ENCODE measurements at places on chromosomes 7 and 10.

DNA sequence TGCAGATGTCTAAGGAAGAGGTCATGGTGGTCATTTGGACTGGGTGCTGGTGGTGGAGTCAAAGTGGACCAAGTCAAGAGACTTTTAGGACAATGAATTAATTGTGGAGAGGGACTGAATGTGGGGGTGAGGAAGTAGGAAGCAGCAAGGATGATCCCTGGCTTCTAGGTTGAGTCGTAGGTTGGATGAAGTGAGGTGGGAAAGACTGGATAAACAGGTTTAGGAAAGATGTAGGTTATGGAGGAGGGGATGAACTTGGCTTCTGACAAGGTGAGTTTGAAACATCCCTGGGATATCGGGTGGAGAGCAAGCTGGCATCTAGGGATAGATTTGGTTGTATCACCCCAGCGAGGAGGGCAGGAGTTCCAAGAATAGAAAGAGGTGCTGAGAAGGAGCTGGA lies 7.6 kb downstream of the SEMA4G start:
- DNase-seq = no peak

DNA sequence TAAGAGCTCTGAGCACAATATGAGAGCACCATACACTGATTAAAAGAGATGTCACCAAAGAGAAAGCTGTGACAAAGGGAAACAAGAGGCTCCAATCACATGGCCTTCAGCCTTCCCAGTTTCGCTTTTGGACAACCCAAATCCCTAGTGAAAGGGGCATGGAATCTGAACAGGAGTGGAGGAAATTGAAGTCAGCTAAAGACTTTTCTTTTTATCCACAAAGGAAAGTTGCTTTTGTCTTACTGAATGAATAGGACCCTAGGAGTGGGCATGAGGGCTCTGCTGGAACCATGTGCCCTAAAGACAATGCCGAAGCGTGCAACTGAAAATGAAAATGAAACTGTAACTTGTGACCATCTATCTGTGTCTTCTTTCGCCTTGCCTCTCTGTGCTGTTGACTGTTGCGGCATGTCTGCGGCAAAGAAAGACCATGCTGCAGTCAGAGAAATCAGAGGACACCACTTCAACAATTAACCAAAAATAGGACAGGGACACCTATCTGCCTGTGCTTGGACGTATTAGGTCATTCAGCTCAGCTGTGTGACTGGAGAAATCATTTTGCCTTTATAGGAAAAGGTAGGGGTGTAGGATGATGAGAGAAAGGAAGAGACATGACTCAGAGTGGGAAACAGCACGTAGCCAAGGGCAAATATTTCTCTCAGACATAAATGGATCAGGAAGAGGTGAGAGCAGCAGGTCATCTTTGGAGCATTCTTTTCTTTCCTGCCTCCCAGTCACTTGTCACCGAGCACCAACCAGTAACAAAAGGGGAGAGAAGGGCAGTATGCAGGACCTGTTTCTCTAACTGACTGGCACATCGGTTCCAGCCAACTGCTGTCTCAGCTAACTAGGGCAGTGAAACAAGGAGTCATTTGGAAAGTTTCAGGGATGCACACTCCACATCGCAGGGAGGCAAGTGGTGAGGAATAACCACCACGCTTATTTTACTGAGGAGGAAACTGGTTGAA lies 12.3 kb downstream of the CAV2 start:
- DNase-seq = no peak

DNA sequence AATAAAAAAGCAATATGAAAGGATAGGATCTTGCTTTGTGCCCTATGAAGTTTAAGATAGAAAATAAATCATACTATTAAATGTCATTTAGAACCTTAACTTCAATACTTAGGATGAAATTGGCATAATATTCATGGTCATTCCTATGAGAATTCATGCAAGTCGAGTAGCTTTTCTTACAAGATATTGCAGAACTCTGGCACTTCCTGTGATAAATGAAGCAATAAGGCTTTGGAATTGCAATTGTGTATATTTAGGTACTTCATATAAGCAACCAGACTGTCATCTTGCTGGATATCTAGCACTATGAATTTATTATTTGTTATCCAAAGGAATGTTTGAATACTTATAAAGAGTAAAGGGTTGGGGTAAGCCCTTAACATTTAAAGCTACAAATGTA lies 116.5 kb downstream of the ZNF438 start:
- DNase-seq = no peak

- no peak for DNase-seq
Measured at GRCh38 chr10:93064874-93065660, 4.5 kb downstream of the CYP26C1 start.

DNA sequence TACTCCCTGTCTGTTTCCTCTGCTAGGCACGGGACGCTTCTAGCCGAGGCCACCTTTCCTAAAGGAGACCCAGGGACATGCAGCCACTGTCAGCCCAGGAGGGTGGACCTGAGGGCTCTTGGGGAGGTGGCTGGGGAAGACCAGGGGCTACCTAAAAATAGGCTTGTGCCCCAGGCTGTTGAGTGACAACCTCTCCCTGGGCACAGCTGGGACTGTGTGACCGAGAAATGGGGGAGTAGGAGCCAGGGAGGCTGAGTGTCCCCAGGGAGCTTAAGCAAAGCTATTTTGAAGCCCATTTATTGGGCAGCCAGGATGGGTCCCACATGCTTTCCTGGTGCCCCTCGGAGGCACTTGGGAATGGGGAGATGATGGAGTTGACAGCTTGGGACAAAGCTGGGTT lies 63.8 kb downstream of the CALML3 start:
- no peak for DNase-seq

GRCh38 chr7:69674701-69675182 lies 76.5 kb downstream of the AUTS2 start:
- DNase-seq = no peak

DNA sequence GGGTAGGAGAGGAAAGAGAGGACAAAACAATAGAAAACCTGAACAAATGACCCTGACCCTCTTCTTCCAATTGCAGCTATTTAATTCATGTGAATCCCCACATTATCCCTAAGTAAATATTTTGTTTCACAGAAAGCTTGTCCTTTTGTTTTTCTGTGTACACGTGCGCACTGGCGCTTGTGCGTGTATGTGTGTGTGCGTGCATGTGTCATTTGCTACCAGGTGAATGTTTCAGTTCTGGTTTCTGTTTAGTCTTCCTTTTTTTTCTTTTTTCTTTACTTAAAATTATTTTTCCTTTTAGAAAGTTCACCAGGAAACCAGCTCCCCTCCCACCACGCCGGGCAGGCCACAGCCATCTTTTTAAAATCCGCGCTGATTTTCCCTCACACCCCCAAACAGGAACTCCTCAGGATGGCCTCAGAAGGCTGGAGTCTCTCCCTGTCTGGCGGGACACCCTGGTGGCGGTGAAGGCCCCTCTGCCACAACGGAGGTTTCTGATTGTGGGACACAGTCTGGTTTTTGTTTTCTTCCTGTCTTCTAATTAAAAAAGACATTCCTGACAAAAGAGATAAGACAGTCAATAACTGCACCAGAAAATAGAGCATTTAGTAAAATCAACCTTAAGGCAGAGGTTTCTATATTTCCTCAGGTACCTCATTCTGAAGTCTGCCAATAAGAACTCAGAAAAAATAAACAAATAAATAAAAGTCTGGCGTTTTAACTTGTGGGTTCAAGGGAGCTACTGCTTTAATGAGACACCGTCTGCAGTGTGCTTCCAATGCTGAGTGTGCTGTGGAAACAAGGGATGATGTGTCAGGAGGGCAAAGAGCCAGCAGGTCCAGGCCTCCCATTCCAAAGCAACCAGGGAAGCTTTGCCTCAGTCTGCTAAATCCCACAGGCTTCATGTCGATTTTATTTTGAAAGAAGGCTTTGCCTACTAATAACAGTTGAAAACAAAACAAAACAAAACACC lies 17.4 kb downstream of the IRF5 start:
- no peak for DNase-seq

- DNase-seq = no peak
Measured at GRCh38 chr7:76216381-76217082, 14.8 kb downstream of the SRRM3 start.

DNA sequence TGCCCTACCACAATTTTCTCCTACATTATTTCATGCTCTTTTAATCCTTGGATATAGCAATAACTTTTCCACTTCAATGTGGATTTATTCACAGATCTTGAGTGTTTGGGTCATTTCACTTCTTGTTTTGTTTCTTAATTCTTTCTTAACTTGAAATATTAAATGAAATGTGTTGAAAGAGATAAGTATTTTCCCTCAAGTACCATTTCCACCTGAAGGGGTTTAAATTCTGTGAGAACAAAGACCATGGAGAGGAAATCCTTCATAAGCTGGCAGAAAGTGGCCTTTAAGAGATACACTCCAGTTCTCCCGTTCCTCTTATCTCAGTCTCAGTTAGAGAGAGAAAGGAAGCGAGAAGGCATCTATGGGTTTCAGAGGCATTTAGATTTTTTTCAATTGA lies 14.1 kb upstream of the DLD start:
- DNase-seq = no peak

GRCh38 chr10:35636956-35637355 lies 5.1 kb downstream of the FZD8 start:
- no peak for DNase-seq

DNA sequence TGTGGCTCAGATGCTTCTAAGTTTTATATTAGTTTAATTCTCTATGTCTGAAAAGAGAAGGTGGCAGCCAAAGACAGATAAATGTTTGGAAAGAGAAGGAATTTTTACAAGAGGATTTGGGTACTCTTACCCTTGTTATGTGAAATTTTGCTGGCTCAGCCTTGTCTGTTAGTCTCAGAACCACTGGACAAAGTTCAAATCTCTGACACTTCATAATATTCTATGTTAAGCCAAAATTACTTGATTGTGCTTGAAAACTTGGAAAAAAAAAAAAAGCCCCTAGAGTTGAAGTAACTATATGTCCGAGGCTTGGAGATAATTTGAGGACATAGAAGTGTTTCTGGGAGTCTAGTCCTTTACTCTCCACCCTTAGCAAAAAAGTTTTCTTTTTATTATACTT lies 1079.3 kb upstream of the LRRTM3 start:
- DNase-seq = no peak

- no peak for DNase-seq
Measured at GRCh38 chr7:141562036-141562435, 10.8 kb downstream of the AGK start.

GRCh38 chr10:22335173-22335933 lies 9.9 kb upstream of the SPAG6 start:
- peak; percentile 47 for DNase-seq

DNA sequence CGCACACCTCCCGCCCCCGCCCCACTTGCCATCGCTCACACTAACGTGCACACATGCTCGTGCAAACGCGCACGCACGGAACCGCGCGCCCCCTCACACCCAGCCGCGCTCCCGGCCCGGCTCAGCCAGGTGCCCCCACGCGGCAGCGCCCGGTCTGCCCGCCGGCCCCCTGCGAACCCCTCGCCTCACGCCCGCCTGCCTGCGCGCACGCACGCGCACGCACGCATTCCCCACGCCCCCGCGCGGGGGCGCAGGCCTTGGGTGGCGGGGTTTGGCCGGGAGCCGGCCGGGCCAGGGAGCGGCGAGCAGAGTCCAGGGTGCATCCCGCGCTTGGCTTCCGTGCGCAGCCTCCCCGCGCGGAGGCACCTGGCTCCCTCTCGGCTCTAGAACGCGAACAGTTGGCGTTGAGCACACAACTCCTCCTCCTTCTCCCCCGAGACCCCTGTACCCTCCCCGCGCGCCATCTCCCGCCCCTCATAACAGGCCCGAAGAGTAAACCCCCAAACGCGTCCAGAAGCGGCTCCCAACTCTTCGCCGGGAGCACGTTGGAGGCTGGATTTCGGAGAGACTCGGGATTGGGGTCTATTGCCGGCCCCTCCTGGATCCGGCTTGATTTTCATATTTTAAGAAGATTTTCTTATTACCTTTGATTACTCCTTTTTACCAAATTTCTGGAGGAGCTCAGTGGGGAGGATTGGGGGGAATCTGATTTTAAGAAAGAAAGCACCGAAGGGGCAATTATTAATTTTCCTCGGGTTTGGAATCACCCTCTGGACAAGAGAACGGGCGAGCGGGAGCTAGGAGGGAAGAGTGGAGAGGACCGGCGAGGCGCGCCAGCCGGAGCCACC lies 527 bp upstream of the SORCS3 start:
- DNase-seq = no peak

DNA sequence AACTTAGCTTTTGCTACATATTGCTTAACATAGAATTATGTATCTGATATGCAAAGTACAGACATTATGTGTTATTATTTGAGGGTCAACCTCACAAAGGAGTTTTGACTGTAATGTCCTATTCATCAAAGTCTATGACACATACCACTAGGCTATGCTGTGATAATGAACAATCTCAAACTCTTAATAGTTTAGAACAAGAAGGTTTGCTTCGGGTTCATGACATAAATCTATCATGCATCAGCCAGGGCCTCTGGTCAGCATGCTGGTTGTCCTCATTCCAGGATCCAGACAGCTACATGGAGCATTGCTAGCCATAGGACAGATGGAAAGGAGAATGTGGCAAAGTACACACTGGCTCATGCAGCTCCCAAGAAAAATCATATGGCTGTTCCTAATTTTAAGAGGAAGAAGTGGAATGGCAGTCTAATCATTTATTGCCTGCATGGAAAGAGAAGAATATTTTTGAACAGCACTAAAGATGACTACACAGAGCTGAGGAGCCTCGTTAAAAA lies 332.1 kb downstream of the GPR158 start:
- DNase-seq = no peak

DNA sequence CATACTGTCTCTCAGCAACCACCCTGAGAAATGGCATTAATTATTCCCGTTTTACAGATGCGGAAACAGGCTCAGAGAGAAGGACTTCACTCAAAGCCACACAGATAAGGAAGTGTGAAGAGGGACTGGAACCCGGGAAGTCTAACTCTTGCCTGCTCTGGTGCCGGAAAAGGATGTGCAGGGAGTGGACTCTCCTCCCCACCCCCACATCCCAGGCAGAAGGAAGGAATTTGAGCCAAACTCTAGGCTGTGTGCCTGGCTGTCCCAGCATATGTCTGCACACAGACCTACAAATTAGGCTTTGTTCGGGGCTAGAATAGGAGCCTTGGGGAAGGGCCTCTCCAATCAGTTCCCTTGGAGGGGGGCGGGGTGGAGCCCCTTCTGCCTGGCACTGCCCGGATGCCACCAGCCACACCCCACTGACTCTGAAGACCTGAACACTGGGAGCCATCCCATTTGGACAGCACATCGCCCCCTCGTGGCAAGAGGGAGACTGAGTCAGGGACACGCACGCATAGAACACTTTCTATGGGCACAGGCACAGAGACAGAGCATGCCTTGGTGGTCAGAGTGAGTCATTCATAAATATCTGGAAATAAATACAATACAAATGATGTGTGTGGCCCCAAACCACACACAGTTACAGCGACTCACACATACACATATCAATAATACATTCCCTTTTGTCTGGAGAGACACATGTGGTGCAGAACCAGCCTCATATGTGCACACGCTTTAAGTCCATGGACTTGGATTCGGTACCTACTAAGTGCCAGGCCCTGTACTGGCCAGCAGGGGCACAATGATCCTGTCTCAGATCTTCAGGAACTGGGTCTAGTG lies 13.1 kb downstream of the LZTS2 start:
- DNase-seq = peak; percentile 63

- DNase-seq = no peak
Measured at GRCh38 chr7:70849580-70850235, 282.2 kb upstream of the GALNT17 start.

- DNase-seq = no peak
Measured at GRCh38 chr10:102410429-102411073, 8.0 kb downstream of the PSD start.

All from activated T-helper 1 cell treated with anti-CD3 and anti-CD28 coated beads, Interleukin-2, amount 50 U/mL, for 16 hours (primary cell).